ENCODE measurements at places on chromosomes 3 and 15.

DNA sequence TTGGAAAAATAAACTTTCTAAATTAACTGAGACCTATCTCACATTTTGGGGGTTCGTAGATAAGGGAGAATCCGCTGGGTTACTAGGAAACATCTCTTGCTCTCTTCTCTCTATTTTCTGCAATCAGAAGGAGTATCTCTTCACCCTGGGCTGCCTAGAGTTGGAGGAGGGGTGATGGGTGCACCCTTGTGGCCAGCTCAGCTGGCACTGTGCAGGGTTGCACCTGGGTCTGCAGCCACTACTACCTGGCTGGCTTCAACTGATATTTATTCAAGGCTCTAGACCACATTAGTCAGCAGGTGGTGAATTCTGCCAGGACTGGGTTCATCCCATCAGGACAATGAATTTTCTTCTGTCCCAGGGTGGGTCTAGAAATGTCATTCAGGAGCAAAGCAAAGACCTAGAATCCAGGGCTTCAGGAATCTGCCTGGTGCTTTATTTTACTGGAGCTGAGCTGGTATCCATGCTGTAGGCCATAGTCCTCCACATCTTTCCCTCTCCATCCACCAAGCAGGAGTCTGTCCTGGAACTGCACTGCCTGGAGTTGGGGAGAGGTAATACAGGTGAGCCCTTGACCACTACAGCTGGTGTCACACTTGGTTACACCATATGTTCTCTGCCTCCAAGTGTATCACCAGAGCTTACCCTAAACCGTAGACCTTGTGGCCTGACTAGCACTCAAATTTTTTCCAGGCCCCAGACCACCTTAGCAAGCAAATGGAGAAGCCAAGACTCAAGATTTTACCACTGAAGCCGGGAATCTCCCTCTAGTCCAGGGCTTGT is 14.0 kb downstream of the OR5K4 start:
- DNase-seq: no peak

- peak; percentile 37 for DNase-seq
Measured at GRCh38 chr3:66039590-66039887, 821 bp upstream of the MAGI1 start.

- DNase-seq: no peak
Measured at GRCh38 chr3:134409041-134409440, 34.8 kb upstream of the AMOTL2 start.

GRCh38 chr3:125055913-125056745 is at the start of gene HEG1:
Gene HEG1 (minus strand): TSS chr3:125055997. CDS start chr3:125055890, 107 bp downstream.
- peak; percentile 92 for DNase-seq

- DNase-seq: peak; percentile 51
Measured at GRCh38 chr3:8560366-8561007, 58.9 kb downstream of the LMCD1 start.

DNA sequence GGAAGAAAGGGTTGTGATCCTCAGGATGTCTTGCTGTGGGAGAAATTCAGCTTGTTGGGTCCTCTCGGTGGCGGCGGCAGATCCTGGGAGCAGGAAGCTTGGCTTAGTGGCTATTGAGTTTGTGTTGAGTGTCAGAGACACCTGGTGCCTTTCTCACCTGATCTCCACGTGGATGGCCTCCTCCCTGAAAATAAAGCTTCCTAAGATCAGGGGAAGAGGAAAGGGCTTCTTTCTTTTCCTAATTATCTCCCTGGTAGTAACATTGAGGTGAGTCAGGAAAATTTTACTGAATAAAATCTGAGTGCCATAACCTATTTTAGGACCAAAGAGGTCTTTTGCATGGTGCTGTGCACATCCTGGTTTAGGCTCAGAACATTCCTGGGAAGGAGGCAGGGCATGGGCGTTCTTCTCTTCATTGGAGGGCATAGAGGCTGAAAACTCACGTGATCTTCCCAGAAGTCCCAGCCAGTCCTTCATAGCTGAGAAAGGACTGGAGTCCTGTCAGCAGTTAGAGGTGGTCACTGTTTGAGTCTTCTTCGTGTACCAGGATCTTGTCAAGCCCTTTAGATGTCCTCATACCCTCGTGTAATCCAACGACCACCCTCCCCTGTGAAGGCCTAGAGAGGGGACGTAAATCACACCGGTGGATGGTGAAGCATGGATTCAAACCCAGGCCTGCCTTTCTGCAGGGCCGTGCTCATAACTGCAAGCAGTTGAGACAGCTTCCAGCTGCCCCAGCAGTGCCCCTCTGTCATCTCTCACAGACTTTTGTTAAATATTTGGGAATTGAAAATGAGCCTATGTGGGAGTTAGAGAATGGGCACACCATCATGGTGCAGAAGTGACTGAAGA is 1.1 kb downstream of the CMTM8 start:
- DNase-seq: peak; percentile 42

Data from M059J (cell line).